ENCODE measurements at places on chromosomes 11 and 22.

DNA sequence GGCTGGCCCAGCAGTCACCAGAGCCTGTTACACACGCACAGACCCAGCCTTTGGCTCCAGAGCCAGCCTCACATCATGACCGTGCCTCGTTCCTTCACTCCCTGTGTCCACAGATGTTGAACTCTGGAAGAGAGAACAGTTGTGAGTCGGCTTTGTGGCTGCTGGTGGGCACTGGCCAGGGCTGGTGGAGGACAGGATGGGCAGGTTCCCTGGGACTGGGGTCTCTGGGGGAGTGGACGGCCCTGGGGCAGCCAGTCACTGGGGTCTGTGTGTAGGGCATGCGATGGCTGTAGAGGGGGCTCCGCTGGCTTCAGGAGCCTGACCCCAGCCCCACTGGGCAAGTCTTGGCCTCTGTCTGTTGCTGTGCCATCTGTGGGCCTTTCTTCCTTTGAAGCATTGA lies 1070.1 kb downstream of the BRD1 start:
- no peak for DNase-seq

GRCh38 chr22:42613872-42614301 lies 796 bp downstream of the POLDIP3 start:
- peak; percentile 44 for DNase-seq

DNA sequence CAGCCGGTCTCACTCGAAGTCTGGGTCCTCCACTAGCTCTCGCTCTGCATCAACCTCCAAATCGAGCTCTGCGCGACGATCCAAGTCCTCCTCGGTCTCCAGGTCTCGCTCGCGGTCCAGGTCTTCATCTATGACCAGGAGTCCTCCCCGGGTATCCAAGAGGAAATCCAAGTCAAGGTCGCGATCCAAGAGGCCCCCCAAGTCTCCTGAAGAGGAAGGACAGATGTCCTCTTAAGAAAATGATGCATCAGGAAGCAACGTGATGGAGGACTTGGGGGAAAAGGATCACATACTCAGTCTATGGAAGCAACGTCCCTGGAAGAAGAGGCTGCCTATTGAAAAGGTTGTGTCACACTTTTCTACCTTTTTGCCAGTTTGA lies 1.1 kb downstream of the SRSF8 start:
- no peak for DNase-seq

DNA sequence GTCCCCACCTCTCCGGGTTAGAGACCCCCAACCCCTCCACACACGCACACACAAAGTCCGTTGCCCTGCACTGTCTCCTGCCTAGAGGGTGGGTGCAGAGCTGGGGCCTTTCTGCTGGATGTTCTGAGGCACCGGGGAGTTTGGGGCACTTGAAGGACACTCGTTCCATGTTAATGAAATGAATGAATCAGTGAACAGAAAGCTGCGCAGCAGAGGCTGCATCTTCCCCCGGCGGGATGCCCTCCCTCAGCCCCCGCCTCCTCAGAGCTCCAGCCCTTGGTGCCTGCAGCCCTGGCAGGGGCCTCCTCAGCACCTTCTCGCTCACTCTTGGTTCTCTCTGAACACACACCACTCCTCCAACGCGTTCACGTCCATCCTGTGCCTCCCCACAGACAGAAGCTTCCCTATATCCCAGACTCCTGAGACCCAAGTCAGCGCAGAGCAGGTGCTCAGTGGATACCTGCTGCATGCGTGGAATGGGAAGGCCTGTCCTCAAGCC lies 611.9 kb downstream of the TBC1D22A start:
- no peak for DNase-seq

DNA sequence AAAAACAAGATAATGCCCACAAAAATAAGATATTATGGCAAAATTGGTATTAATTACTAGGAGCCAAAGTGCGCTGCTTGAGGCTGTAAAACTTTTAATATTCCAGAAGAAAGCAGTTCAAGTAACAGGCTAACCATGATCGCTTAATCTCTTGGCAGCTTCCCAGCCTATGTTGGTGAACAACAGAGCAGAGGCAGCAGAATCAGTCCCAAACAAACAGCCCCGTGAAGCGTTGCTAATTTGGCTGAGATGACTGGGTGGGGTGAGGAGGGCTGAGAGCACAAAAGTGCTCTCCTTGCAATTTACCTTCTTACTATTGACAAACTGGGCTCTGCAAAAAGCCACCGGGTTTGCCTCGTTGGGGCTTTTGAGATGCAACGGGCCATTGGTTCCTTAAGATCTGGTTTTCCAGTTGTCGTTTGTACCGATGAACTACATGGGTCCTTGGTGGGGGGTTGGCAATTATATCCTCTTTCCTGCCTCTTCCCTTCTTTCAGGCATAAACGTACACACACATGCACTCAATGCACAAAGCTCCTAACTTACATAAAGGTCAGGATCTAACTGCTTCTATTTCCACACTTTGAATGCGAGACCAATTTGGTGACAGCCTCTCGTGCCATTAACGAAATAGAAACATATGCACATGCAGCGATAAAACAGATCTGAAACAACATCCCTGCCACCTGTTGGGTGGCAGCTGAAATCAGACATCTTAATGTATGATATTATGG lies 407.6 kb upstream of the CADM1 start:
- DNase-seq: peak; percentile 41

DNA sequence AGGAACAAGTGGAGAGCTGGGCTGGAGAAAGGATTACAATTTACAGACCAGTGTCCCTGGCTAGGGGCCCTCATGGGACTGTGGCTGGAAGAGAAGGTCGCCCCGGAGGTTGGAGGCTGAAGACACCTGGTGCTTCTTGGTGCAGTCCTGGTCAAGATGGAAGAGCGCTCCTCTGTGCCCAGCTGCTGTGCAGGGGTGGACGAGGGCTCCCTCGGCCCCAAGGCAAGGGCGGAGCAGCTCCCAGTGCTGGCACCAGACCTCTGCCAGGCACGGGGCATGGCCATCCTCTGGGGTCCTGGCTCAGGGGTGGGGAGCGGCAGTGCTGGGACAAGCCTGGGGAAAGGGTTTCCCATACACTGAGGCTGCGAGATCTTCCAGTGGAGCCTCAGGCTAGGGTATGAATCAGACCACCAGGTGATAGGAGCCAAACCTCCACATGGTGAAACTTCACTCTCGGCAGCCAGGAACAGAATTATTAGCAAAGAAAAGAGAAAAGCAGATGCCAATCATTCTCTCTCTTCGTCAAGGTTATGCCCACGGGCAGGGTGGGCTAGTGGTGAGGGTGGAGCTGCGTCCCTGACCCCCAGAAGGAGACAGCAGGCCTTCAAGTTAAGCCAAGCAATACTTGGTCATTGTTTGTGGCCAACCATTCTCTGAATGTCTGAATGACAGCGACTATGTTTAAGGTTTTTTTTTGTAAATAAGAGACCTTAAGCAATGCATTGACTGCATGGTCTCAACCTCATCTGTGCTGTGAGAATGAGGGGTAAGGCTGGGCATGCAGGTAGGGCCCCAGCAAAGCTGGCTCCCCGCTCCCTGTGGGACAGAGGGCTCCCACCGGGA lies 32.1 kb downstream of the PPM1F start:
- DNase-seq: no peak

DNA sequence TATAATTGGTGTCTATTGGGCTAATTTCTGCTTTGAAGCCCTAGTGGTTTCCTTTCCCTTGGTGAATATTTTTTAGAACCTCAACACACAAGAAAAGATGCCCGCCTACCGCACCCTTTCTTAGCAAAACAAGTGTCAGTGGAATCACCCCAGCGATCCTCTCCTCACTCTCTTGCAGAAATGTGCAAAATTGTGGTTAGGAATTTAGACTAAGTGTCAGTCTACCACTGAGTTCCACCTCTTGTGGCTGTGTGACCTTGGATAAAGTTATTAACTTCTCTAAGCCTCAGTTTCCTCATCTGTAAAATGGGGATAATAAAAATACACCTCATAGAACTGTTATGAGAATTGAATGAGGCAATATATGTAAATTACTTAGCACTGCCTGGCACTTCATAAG lies 5.3 kb upstream of the JAML start:
- DNase-seq: no peak

DNA sequence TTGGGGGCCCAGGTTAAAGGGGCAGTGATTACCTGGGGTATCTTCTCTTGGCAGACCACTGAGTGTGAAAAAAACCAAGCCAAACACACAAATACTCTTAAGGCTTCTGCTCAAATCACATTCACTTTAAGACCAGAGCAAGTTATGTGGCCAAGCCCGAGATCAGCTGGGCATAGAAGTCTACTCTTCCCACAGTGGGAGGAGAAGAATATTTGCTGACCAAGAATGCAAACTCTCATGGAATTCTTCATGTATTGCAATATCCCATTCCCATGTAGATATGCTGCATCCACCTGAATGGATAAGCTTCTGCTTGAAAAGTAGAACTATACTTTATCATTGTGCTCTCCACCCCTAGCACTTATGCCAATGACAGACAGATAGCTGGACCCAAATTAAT lies 37.1 kb upstream of the C11orf87 start:
- DNase-seq: no peak

DNA sequence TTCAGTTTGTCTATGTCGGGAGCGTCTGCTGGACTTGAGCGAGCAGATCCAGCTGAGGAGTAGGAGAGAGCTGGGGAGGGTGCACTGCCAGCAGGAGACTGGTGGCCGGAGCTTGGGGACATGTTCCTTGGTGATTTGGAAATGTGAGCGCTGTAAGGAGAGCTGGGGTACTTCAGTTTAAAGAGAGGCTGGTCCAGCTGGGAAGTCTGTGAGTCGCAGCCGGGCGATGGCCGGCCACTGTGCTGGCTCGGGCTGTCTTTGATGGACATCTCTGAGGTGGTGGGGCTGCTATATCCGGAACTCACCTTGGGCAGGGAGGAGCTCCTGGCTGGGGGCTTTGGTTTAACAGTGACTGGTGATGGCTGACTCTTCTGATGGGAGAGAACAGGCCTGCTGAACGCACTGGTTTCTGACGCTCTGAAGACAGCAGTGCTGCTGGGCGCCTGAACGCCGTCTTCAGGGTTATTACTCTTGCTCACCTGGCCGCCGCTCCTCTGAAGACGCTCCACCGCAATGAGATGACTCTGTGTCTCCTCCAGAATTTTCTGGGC lies 63.6 kb upstream of the PITPNB start:
- DNase-seq: no peak

GRCh38 chr11:116356451-116356850 lies 416.3 kb downstream of the BUD13 start:
- no peak for DNase-seq

DNA sequence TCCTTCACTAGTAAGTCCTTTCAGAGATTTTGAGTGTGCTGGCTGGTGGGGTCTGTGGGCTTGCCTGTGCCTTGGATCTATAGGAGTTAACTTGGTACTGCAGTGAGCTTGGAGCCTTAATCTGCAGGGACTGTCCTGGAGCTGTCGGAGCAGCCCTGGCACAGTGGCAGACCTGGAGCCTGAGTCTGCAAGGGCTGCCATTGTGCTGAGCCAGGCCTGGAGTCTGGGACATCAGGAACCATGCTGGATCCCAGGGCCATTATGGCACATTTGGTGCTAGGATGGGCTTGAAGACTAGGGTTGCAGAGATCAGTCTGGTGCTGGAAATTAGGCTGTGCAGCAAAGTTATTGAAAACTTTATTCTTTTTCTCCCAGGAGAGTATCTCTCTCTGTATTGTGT lies 665.4 kb downstream of the METTL15 start:
- no peak for DNase-seq

DNA sequence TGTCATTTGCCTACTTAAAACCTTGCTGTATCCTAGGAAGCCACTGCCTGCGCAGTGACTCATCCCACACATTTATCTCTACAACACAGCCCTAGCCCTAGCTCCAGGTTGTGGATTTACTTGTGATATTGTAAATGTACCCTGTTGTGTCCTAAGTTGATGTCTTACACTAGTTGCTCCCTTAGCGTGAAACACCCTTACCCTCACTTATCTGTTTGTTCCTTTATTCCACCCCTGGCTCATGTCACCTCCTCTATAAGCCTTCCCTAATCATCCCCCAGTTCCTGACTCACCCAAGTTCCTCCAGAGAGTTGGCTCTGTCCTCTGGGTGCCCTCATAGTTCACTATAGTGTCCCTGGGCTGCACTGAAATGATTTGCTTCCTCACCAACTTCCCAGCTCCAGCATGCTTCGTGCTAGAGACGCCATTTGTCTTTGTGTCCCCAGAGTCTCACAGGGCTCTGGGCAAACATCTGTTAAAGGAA lies 431.8 kb upstream of the FAT3 start:
- DNase-seq: no peak

DNA sequence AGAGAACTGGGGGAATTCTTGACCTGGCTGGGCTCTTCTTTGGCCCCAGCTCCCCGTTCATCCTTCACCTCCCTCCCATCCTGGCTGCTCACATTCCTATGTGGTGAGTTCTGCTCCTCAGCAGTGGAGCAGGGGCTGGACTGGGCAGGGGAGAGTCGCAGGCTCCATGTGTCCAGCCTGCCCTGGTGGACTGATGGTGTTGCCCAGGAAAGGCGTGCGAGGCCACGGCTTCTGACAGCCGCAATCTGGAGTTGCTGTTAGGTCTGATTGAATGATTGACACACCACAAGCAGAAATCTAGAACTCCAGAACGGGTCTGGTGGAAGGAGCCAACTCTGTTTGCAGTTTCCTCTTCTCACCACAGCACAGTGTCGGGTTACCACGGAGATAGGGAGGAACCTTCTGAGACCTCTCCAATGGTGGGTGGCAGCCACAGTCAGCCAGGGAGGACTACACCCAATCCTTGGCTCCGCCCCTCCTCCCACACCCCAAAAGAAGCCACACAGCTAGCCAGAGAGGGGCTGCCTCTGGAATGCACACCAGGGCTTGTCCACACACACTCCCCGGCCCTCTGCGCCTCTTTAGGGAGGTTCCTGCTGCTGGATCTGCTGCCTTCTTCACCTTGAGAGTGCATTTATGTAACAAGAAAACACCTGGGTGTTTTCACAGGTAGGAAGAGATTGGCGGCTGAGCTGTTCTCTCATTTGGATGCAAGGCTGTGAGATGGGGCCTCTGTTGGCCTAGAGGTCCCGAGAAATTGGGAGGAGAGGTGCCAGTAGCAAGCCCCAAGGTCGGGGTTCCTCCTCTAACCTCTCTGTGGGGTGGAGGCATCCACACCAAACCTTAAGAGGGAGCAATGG lies 56.4 kb upstream of the CD44 start:
- no peak for DNase-seq

GRCh38 chr22:37664249-37665101 lies 6.0 kb downstream of the PDXP start:
- no peak for DNase-seq

DNA sequence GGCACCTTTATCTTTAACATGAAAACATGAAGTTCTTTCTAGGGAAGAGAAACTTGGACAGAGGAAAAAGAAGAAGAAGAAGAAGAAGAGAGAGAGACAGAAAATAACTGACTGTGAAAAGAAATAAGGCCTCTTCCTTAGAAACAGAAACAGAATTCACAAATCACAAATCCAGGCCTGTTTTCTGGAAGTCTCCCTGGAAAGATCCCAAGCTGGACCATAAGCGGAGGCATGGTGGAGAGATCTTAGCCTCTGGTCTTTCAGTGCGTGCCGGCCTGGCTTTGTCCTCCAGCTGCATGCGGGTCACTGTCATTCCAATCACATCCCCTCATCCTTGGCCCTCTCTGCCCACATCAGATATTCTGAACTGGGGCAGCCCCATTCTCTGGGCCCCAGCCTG lies 6.9 kb downstream of the FXYD6 start:
- DNase-seq: no peak

- no peak for DNase-seq
Observed at GRCh38 chr22:23715806-23716375, 25.1 kb downstream of the RGL4 start.
